ENCODE measurements at places on chromosomes 1 and 21.

DNA sequence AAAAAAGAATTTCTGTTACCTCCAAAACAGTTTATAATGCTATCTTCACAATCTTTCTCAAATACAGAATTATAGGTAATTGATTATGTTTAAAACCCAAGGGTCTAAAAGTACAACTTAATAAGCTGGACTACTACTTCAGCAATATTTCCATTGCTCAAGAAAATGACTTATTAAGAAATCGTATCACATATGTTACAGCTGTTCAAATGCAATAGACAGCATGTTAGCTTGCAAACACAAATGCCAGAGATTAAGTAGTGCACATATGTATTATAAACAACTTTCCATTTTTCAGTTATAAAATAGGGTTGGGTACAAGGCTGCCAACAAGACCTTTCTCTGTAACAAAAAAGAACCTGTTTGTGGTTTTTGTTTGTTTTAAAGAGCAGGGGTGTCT lies 211.0 kb upstream of the DMRTA2 start:
- no peak for DNase-seq

DNA sequence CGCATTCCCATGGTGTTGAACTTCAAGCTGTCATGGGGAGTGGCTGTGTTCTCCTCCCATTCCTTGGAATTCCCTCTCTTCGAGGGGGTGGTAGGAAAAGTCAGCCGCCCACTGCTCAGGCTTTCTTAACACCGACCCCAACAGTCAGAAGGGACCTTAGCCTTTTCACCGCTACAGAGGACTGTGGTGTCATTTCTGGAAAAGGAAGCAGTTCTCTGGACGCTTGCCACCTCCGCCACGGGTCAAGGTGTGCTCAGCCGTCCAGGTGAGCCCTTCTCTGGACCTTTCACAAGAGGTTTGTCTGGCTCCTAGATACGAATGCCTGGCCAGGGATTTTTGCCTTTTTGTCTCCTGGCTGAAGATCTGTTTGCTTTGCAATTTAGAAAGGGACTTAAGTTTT lies 31.8 kb downstream of the CLIC6 start:
- DNase-seq, result no peak

GRCh38 chr21:36747815-36748383 lies 49.0 kb downstream of the SIM2 start:
- peak; percentile 68 for DNase-seq

GRCh38 chr1:47436304-47436978 lies 1.4 kb upstream of the FOXD2 start:
- DNase-seq, result peak; percentile 85

GRCh38 chr1:13892671-13893325 lies 192.8 kb downstream of the PRDM2 start:
- peak; percentile 47 for DNase-seq

- DNase-seq, result no peak
These were observed 77.1 kb downstream of the XCL2 start for GRCh38 chr1:168466714-168467131.

DNA sequence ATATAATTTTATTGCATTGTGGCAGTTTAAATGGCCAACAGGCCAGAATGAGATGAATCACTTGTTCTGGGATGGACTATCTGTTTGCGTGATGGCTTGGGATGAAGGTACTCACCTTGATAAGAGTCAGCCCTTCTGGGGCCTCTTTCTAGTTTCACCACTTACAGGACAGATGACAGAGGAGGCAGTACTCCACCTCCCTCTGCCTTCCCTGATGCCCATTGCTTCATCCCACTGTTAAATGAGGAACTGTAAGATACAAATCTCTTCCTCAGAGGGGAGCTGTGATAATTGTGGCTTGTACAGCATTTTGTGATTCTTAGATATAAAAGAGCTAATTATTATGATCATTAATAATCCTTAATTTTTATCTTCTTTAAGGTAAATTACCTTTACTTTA lies 3.7 kb upstream of the TCHH start:
- no peak for DNase-seq

- DNase-seq, result no peak
These were observed 520.5 kb downstream of the USP25 start for GRCh38 chr21:16250273-16250672.

- DNase-seq, result no peak
These were observed 53.9 kb upstream of the TIAM1 start for GRCh38 chr21:31397939-31398338.

- DNase-seq, result peak; percentile 59
These were observed at the start of gene RNF187 for GRCh38 chr1:228487336-228488124. Gene RNF187, plus strand, starts transcription at chr1:228487382.

Measured in right forelimb (tissue), 1 donor.